H4 (cell line): ENCODE measurements at places on chromosomes 1 and 21.

GRCh38 chr1:61692155-61692800 lies 32.7 kb downstream of the TM2D1 start:
- peak; percentile 61 for DNase-seq

DNA sequence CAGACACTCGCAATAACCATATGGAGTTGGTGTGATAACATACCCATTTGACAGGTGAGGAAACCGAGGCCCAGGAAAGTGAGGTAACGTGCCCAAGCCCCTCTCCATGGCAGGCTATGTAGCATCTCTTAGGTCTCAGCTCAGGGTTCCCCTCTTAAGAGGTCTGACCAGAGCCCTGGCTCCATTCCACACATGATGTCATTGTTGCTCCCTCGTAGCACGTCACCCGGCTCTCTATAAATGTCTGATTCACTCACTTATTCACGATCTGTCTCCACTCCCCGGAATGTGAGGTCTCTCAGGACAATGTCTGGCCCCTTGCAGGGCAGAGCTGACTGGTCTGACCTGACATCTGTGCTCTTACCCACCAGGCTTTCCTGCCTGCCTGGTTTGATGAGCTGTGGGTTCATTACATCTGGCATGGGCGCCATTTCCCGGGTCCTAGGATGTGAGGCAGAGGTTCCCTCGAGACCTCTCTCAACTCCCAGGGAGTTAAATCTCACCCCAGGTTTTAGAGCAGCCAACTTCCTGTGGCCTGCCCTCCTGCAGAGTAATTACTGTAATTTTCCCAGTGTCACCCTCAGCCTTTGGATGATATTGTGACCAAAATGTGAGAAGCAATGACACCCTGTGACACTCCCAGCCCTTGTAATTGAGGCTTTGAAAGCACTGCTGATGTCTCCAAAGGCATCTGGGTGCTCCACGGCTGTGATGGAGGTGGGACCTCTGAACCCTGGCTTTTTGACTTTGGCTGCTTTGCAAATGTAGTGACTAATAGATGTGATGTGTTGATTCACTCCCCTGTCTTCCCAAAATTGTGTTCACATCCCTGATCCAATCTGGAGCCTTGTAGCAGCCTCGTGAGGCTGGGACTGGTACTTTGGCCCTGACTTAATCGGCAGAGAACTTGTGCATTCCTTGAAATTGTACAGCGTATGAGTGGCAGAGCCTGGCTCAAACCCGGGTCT lies 10.6 kb downstream of the ACTL8 start:
- peak; percentile 67 for DNase-seq

DNA sequence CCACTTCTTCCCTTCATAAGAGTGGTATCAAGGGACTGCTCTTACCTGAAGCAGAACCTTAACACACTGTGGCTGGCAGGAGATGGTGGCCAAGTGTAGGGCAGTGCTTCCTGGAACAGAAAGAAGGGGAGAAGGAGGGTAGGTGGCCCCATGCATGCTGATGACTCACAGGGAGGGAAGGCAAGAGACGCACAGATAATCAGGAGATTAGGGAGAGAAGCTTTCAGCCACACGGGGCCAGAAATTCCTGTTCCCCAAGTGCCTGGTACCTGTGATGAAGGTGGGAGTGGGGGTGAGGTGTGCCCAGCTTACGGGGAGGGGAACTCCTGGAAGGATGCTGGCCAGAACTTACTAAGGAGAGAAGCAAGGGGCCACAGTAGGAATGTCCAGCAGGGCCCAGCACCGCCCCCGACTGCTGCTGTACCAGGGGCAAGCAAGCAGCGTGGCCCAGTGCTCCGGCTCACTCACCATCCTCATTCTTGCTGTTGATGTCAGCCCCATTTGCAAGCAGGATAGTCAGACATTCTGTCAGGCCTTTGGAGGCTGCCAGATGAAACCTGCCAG lies 7.7 kb downstream of the ANKRD35 start:
- no peak for DNase-seq

- peak; percentile 39 for DNase-seq
Observed at GRCh38 chr1:184222652-184223052, 164.2 kb upstream of the C1orf21 start.

GRCh38 chr1:204254031-204254661 lies 40.4 kb upstream of the GOLT1A start:
- peak; percentile 33 for DNase-seq

- DNase-seq, result no peak
Observed at GRCh38 chr1:233241759-233242158, 53.8 kb downstream of the PCNX2 start.

GRCh38 chr1:245590726-245591125 lies 435.9 kb downstream of the KIF26B start:
- DNase-seq, result no peak

- DNase-seq, result no peak
Observed at GRCh38 chr1:3053366-3053980, 15.5 kb upstream of the PRDM16 start.

- DNase-seq, result no peak
Observed at GRCh38 chr1:236469466-236469865, 54.3 kb upstream of the LGALS8 start.

GRCh38 chr1:3490046-3490745 lies 35.7 kb downstream of the ARHGEF16 start:
- no peak for DNase-seq

DNA sequence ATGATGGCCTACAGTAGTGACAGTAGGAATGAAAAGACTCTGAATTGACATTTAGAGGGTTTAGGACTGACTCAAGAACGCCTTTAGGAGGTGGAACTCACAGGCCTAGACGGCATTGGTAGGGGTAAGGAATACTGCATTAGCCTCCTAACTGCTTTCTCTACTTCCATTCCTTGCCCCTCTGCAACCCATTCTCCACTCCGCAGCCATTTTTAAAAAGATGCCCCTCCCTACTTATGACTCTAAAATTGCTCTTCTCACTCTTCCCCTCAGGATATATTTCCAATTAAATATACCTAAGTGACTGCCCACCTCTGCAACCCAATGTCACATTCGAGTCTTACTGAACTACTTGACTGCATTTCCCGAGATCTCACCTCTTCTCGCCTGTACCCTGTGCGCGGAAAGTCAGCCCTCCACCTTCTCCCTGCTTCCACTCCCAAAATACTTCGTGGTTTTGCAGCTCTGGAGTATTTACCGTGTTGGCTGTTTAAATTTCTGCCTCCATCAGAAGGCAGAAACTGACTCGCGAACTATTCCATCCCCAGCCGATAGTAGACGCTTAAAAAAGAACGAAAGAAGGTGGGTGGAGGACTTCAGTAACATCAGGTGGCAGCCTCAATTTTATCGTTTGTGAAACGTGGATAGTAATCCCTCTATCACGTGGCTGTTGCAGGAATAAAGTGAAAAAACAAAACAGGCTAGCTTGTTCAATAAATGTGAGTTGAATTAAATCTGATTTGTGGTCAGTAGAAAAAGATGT lies 1.1 kb upstream of the YBX1 start:
- no peak for DNase-seq

- DNase-seq, result no peak
Observed at GRCh38 chr1:206512851-206513180, 5.5 kb downstream of the RASSF5 start.

- no peak for DNase-seq
Observed at GRCh38 chr1:91564888-91565701, 64.4 kb downstream of the CDC7 start.

DNA sequence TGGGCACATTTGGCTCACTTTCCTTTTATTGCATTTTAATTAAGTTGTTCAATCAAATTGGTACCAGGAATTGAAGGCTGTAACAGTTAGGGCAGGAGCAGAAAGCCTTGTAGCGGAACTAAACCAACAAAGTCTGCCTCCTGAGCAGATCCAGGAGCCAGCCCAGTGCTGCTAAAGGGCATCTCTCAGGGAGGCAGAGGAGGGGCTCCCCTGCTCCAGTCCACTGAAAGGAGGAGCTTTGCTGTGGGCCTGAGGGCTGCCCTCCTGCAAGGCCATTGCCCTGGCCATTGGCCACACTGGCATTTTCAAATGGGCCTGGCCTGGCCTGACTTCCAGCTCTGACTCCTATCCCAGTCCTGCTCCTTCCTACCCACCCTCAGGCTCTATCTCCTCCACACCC lies 3.7 kb upstream of the TRABD2B start:
- DNase-seq, result no peak

- DNase-seq, result no peak
Observed at GRCh38 chr1:116257341-116257767, 115.7 kb upstream of the ATP1A1 start.

DNA sequence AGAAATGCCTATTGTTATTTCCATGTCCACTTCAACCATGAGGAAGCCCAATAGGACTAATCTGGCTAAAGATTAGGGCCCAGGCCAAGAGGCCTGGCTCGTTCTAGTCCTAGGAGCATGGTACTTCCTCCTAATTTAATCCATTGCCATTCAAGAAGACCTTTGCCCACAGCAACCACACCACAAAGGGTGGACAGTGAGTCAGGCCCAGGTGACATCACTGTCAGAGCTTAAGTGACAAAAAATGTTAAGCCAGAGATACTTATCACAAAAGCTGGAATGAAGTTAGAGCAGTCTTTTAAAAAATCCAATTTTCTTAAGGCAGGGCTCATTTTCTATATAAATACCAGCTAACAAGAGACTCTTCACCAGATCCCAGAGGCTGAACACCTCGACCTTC lies at the start of gene SPRR3:
Gene SPRR3 (plus strand): TSS at position 368 of the 400 bp plus-strand sequence. CDS start 1,272 bp downstream, outside the sequence.
- DNase-seq, result no peak

DNA sequence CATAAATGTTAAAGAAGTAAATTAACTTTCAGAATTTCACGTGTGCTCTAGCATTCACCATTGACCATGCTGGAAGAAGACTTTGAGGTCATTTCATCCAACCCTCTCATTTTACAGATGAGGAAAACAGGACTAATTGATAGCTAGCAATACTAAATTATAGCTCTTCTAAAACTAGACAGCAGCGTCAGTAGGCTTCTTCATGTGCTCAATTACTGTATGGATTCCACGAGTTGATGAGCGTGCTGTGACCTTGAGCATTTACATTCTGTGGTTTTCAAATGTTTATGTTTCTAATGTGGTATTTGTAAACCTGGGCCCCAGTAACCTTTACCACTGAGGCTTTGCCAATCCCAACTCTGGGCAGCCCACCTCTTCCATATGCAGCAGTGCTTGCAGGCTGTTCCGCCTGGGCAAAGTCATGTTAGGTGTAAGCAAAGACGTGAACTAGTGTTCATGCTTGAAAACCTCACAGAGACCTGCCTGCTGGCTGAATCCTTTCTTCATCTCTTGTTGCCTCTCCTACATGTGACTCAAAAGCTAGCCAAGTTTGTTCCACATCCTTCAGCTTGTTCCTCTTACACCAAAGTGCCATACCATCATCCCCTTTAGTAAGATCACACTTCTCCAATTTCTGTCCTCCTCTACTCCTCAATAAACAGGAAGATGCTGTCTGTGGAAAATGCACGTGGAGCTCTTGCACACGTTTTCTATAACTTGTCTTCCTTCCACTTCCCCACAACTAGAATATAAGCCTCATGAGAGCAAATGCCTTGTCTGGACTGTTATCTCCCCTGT lies 17.2 kb downstream of the KCNJ15 start:
- DNase-seq, result peak; percentile 57

DNA sequence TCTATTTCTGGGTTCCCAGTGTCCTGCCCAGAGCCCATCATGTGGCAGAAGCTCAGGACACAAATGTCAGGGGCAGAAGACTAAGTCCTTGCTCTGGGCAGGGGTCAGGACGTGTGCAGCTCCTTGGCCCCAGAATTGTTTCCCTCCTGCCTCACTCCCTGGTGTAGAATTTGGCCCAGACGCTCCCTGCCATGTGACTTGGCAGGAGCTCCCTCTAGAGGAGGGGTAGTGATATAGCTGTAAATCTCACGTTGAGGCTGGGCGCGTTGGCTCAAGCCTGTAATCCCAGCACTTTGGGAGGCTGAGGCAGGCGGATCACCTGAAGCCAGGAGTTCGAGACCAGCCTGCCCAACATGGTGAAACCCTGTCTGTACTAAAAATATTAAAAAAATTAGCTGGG lies 91.2 kb downstream of the UBIAD1 start:
- no peak for DNase-seq

- DNase-seq, result no peak
Observed at GRCh38 chr1:71586030-71586429, 505.2 kb upstream of the ZRANB2 start.

- DNase-seq, result no peak
Observed at GRCh38 chr1:232223183-232223708, 406.7 kb downstream of the SIPA1L2 start.

GRCh38 chr1:161187311-161187710 lies 10.0 kb upstream of the B4GALT3 start:
- no peak for DNase-seq

GRCh38 chr1:164511001-164511705 lies 47.8 kb upstream of the PBX1 start:
- no peak for DNase-seq

- DNase-seq, result no peak
Observed at GRCh38 chr1:34113887-34114286, 51.1 kb downstream of the CSMD2 start.

- DNase-seq, result no peak
Observed at GRCh38 chr1:31409946-31410858, 2.8 kb upstream of the SERINC2 start.

GRCh38 chr1:145837656-145838055 lies 7.8 kb upstream of the NUDT17 start:
- DNase-seq, result no peak

- DNase-seq, result peak; percentile 21
Observed at GRCh38 chr1:220113136-220113695, 19.3 kb downstream of the IARS2 start.

DNA sequence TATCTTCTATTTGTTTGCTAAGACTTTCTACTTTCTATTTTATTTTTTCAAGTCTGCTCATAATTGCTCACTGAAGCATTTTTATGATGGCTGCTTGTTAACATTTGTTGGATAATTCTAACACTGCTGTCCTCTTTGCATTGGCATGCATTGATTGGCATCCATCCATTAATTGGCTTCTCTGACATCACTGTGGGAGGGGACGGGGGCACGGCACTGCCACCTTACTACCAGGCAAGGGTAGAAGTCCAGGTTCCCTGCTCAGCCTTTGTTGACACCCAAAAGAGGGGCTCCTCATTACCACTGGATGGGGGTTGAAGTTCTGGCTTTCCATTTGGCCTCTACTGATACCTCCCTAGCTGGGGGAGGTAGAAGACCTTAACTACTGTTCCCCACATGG lies 11.5 kb upstream of the ABCG1 start:
- DNase-seq, result no peak

GRCh38 chr1:904310-904950 lies 19.3 kb upstream of the SAMD11 start:
- peak; percentile 81 for DNase-seq

DNA sequence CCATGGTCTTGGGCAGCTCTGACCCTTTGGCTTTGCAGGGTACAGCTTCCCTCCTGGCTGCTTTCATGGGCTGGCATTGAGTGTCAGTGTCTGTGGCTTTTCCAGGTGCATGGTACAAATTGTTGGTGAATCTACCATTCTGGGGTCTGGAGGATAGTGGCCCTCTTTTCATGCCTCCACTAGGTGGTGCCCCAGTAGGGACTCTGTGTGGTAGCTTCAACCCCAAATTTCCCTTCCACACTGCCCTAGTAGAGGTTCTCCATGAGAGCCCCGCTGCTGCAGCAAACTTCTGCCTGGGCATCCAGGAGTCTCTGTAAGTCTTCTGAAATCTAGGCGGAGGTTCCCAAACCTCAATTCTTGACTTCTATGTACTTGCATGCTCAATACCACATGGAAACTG lies 494.5 kb upstream of the LRRC7 start:
- no peak for DNase-seq

- DNase-seq, result peak; percentile 54
Observed at GRCh38 chr1:185813401-185813979, 79.3 kb downstream of the HMCN1 start.
